ENCODE measurements at places on chromosomes 4 and X.

DNA sequence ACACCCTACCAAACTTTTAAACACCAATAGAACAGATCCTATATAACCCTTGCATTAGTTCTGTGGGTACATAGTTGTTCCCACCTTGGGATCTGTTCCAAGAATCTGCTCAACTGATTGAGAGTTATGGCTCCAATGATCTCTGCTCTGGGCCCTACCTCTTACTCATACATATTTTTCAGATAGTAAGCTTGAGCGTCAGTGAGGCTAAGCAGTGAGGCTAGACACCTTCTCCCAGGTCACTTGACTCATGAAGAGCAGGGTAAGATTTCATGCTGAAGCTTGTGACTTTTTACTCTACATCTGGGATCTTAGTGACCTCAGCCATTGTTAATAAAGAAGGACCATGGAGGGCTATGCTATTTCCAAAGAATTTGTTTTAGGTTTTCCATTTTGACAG lies 23.1 kb upstream of the TNIP3 start:
- no peak for DNase-seq

- DNase-seq: no peak
These were observed 55.7 kb upstream of the PDGFRA start for GRCh38 chr4:54173281-54173912.

- no peak for DNase-seq
These were observed 146.3 kb upstream of the LCORL start for GRCh38 chr4:18167831-18168230.

DNA sequence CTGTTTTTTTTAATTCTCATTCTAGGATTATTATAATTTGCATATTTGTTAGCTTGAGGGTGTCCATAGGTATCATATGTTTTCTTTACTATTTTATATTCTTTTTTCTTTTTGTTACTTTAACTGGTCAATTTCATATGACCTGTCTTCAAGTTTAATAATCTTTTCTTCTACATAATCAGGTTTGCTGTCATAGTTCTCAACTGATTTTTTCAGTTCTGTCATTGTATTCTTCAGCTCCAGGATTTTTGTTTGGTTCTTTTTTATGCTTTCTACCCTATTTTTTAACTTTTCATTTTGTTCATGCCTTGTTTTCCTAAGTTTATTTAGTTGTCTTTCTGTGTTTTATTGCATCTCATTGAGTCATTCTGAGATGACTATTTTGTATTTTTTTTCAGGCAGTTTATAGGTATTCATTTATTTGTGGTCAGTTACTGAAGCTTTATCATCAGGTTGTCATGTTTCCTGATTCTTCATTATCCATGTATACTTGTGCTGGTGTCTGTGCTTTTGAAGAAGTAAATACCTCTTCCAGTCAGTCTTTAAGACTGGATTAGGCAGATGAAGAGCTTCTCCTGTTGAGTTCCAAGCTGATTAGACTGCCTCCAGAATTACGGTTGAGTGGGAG lies 220.3 kb upstream of the VEGFC start:
- DNase-seq: no peak

GRCh38 chrX:103918571-103919269 lies 43.7 kb upstream of the TMSB15B start:
- DNase-seq: peak; percentile 37

DNA sequence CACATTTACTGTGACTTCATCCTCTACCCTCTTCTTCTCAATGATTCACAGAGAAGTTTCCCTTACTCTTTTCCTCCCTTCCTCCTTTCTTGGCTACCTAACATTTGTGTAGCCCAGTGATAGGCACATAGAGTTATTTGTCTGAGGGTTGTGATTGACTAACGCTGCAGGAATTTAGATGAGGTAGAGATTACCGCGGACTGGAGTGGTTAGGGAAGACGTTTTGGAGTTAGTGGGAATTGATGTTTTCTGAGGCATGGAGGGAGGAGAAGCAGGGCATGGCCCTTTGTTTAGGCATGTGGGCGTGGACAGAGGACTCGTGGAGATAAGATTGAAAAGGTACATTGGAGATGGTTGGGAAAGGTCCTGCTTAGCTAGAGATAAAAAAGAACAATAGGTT lies 246.7 kb downstream of the GPAT3 start:
- no peak for DNase-seq

Data from RWPE1 (cell line).